OCI-M1 (cell line): ENCODE measurements at places on chromosomes 2 and 18.

- DNase-seq: no peak
Observed at GRCh38 chr18:79866889-79867574, 69.3 kb downstream of the KCNG2 start.

DNA sequence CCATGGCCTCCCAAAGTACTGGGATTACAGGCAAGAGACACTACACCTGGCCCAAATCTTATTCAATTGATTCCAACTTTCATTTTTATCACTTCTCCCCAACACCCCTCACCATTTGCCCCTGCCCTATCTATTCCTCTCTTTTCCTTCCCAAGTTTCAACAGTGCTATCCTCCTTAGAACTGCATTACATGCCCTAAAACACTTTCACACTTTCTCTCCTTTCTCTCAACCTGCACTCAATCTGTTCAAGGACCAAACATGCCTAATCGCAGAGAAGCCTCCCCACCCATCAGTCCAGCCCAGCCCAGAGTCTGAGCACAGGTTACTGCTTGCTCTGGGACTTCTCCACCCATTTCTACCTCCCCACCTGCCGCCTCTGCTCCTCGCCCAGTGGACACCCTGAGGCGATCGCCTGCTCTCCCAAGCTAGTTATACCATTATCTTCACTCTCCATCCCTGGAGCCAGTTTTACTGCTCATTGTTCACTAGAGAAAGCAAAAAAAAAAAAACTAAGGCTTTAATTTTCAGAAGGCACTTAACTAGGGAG is 23.7 kb upstream of the DSG1 start:
- DNase-seq: no peak

GRCh38 chr2:69943843-69944525 is 17.4 kb downstream of the ASPRV1 start:
- DNase-seq: peak; percentile 14

DNA sequence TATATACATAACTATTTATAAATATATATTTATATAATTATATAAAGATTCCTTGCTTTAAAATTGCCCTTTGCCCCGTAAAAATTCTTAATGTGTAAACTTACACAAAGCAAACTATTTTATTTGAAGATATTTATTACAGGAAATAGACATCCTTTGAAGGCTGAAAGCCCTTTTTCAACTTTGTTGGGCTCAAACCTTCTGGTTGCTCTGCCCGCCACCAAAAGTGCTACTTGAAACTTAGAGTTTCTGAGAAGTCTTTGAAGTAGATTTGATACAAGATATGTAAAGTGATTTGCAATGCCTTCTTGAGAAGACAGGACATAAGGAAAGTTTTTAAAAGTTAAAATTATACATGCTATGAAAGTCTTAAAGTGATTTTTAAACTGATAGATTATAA is 36.6 kb upstream of the METAP1D start:
- no peak for DNase-seq

GRCh38 chr2:237345891-237346640 is 67.9 kb downstream of the COL6A3 start:
- DNase-seq: no peak
